ENCODE measurements at places on chromosomes 7 and 10. TPM values are rescaled to one million over a fixed set of nuclear protein-coding genes. Genes with fewer than 3 reads are reported as not detected.
A peak's percentile ranks its signal among the peaks of the same experiment; 100 is the strongest.

Gene GIMAP1
- 21.0 TPM for total RNA-seq

DNA sequence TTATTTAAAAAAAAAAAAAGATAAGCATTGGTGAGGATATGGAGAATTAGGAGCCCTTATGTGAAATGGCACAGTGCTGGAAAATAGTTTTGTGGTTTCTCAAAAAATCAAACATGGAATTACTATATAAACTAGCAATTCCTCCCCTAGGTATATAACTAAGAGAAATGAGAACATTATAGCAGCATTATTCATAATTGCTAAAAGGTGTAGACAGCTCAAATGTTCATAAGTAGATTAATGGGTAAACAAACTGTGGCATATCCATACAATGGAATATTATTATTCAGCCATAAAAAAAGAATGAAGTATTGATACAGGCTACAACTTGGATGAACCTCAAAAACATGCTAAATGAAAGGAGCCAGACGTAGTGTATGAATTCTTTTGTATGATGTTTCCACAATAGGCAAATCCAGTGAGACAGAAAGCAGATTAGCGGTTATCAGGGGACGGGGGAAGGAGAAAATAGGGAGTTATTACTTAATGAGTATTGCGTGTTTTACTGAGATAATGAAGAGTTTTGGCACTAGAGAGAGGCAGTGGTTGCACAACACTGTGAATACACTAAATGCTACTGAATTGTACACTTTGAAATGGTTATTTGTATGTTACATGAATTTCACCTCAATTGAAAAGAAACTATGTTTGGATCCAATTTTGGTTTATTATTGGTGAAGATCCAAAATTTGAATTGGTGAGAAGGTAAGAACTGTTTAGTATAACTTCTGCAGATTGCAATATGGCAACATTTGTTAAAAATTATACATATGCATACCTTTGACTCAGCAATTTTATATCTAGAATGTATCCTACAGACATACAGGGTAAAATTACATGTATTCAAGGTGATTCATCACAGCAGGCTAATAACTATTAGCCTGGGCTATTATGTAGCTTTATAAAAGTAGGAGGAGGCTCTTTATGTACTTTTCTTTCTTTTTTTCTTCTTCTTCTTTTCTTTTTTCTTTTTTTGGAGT is 69.7 kb downstream of the VCL start:
- no peak for DNase-seq
- H3K27ac ChIP-seq: no peak overlapping the region
- peaks cover 37% of the 10 kb centered on the region for H3K36me3 ChIP-seq
- H3K27me3 ChIP-seq: no peaks in the 10 kb centered on the region

Gene GNAT3
- total RNA-seq: not detected

DNA sequence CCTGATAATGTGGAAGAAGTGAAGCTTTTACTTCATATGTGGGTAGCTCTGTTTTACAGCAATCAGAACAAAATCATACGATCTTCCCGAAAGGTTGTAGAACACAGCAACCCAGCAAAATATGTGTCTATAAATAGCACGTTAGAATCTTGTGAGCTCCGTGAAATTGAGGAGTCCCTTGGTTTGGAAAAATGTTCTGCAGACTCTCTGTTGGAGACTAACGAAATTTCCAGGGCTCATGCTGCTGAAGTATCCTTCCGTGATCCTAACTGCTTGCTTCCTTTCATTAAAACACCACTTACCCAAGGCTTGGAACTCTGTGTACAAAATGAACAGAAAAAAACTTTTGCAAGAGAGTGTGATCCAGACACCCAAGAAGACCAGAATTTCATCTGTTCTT is 57.5 kb downstream of the TASOR2 start:
- H3K36me3 ChIP-seq: peaks cover 64% of the 10 kb centered on the region
- no peak for DNase-seq
- H3K27ac ChIP-seq: no peak overlapping the region
- no peak overlapping the region for H3K4me3 ChIP-seq

Gene C1GALT1
- 64.1 TPM for total RNA-seq

DNA sequence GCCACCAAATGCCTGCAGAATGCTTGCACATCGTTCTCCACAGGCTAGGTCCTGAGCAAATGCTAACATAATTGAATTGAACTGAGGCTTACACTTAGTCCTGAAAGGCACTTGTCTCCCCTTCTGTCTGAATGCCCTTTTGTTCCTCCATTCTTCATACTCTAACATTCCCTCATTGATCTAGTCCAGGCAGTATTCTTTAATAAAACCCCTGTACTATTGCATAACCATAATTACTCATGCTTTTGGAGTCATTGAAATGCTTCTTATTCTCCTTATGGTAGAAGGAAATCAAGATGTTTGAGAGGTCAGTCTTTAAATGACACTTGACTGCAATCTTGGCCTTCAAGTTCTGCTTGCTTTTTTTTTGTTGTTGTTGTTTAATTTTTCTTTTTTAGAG is 7.1 kb downstream of the PI4K2A start:
- no peak overlapping the region for H3K27ac ChIP-seq
- no peak for DNase-seq
- H3K4me3 ChIP-seq: no peak overlapping the region
- peaks cover 32% of the 10 kb centered on the region for H3K36me3 ChIP-seq
- H3K4me1 ChIP-seq: peaks cover 31% of the 10 kb centered on the region
- H3K27me3 ChIP-seq: no peaks in the 10 kb centered on the region

DNA sequence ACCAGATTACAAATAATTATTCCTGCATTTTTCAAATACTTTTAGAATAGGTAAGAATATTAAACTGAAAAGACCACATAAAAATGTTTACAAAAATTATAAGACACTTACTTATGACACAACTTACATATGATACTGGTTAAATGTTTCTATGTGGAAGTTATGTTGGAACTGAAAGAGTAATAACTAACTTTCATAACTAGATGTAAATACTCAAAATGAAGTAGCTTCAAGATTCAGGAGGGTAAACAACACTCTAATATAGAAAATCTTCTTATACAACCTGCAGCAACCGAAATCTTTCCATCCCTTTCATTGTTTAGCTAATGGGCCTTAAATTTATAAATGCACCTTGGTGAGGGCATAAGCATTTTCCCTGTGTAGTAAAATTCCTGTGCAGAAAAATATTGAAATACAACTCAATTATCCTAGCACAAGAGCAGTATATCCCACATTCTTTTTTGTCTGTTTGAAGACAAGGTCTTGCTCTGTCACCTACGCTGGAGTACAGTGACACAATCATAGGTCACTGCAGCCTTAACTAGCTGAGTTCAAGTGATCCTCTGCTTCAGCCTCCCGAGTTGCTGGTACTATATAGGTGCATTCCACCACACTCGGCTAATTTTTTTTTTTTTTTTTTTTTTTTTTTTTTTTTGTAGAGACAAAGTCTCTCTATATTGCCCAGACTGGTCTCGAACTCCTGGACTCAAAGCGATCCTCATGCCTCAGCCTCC is 14.8 kb upstream of the RNF148 start:
- DNase-seq: no peak
- no peaks in the 10 kb centered on the region for H3K4me1 ChIP-seq
- H3K27me3 ChIP-seq: no peaks in the 10 kb centered on the region
- H3K27ac ChIP-seq: no peak overlapping the region
- no peak overlapping the region for H3K4me3 ChIP-seq
- no peaks in the 10 kb centered on the region for H3K36me3 ChIP-seq

Gene PLXNA4
- 1.4 TPM for total RNA-seq

GRCh38 chr10:9035355-9035754 is 980.9 kb downstream of the GATA3 start:
- H3K4me1 ChIP-seq: no peaks in the 10 kb centered on the region
- DNase-seq: no peak
- H3K27me3 ChIP-seq: peaks cover 8% of the 10 kb centered on the region
- no peak overlapping the region for H3K4me3 ChIP-seq
- no peaks in the 10 kb centered on the region for H3K36me3 ChIP-seq

DNA sequence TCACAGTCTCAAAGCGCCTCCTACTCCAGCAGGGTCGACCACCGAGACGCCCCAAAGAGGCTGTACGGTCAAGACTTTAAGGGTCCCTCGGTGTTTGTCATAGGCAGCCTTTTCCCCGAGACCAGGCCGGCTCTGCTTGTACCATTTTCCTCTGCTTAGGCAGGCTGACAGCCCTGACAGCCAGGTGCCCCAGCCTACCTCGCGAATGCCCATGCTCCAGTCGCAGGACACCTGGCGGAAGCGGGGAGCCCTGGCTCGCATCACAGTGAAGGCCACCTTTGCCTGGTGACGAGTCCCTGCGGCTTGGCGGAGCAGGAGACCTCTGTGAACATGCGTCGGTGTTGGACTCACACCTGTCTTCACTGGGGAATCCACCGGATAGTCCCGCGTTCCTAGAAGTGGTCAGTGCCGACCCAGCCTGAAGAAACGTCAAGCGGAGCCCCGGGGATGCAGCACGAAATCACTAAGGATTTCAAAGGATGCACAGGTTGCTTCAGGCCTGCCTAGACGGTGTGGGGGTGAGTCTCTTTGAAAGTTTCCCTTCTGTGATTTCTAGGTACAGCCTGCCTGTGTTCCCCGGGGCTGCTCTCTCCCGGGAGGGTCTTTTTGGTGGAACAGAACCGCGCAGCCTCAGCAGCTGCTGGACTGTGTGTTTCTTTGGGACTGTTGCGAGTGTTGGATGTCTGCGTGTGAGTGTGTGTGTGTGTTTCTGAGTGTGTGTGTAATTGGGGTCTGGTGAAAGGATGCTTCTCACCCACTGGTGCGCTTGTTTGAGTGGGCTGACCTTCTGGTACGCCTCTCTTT is 30.5 kb upstream of the ZNF273 start:
- H3K36me3 ChIP-seq: no peaks in the 10 kb centered on the region
- DNase-seq: peak; percentile 9
- no peak overlapping the region for H3K27ac ChIP-seq
- no peaks in the 10 kb centered on the region for H3K27me3 ChIP-seq
- no peaks in the 10 kb centered on the region for H3K4me1 ChIP-seq
- no peak overlapping the region for H3K4me3 ChIP-seq

DNA sequence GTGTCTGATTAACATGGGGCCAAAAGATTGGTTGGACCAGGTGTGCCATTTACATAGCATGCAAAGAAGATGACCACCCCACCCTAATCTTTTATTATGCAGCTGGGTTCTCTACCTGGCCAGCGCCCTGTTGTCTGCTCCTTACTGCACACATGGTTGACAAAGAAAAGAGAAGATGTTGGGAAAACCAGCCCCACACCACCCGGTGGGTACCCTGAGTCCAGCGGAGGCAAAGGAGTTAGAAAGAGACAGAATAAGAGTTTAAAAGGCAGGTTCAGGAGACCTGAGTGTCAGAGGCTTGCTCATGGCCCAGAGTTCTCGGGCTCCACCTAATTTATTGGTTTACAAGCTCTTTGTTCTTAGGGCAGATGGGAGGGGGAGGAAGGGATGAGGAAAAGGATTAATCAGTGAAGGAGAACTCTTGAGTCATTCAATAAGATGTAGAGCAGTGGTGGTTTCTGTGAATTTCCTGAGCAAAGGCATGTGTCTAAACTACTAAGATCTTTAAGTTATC is 24.1 kb upstream of the ABCA13 start:
- H3K4me1 ChIP-seq: no peaks in the 10 kb centered on the region
- peaks cover 31% of the 10 kb centered on the region for H3K27me3 ChIP-seq
- H3K27ac ChIP-seq: no peak overlapping the region
- H3K4me3 ChIP-seq: no peak overlapping the region

Gene MSMB
- not detected for total RNA-seq

Gene SP8
- not detected for total RNA-seq

Gene SEMA3D
- total RNA-seq: not detected

DNA sequence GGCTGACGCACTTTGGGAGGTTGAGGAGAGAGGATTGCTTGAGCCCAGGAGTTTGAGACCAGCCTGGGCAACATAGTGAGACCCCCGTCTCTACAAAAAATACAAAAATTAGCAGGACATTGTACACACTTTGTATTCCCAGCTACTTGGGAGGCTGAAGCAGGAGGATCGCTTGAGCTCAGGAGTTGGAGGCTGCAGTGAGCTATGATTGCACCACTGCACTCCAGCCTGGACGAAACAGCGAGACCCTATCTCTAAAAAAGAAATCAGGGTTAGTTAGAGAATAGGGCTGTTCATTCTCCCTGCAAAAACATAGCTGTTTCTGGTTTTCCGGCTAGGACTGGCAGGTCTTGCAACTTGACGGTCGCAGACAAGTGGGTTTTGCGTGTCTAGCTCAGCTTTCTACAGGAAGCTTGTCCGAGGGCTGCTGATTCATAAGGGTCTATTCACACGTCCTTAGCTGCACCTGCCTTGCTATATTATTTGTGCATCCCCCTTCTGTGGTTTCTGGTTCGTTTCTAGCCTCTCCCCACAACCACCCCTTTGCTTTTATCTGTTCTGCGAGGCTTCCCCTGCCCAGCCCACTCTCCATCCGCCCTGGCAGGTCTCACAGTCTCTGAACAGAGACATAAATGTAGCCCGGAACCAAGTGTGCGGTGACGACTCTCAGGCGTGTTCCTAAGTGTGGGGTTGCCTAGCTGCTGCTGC is 10.7 kb downstream of the AMZ1 start:
- peak overlapping the region; percentile 50 for H3K4me3 ChIP-seq
- H3K36me3 ChIP-seq: no peaks in the 10 kb centered on the region
- peak; percentile 84 for DNase-seq
- H3K27me3 ChIP-seq: peaks cover 9% of the 10 kb centered on the region
- H3K27ac ChIP-seq: peak overlapping the region; percentile 75

- no peak overlapping the region for H3K27ac ChIP-seq
- H3K4me3 ChIP-seq: no peak overlapping the region
- H3K4me1 ChIP-seq: no peaks in the 10 kb centered on the region
- peaks cover 4% of the 10 kb centered on the region for H3K27me3 ChIP-seq
- DNase-seq: no peak
Measured at GRCh38 chr10:78188446-78188845, 154.8 kb downstream of the RPS24 start.

- no peak for DNase-seq
- H3K27ac ChIP-seq: no peak overlapping the region
- H3K4me3 ChIP-seq: no peak overlapping the region
- H3K36me3 ChIP-seq: no peaks in the 10 kb centered on the region
- no peaks in the 10 kb centered on the region for H3K4me1 ChIP-seq
- H3K27me3 ChIP-seq: no peaks in the 10 kb centered on the region
Measured at GRCh38 chr7:111802194-111802772, 240.0 kb upstream of the IMMP2L start.

DNA sequence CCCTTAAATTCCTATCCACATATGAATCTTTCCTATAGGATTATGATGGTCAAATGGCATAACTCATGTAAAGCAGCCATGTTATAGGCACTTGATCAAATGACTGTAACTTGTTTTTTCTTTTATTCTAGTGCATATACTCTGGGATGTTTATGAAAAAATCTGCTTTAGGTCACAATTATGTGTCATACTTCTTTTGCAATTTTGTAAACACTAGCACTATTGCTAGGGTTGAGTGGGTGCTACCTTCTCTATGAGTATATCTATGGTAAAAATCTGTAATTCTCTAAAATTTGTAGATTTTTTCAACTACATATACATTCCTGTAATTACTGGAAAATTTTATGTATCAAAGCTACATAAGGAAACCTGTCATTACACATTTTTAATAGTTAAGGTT is 50.0 kb downstream of the HGF start:
- no peak overlapping the region for H3K4me3 ChIP-seq
- H3K4me1 ChIP-seq: no peaks in the 10 kb centered on the region
- H3K27ac ChIP-seq: no peak overlapping the region
- H3K27me3 ChIP-seq: no peaks in the 10 kb centered on the region

DNA sequence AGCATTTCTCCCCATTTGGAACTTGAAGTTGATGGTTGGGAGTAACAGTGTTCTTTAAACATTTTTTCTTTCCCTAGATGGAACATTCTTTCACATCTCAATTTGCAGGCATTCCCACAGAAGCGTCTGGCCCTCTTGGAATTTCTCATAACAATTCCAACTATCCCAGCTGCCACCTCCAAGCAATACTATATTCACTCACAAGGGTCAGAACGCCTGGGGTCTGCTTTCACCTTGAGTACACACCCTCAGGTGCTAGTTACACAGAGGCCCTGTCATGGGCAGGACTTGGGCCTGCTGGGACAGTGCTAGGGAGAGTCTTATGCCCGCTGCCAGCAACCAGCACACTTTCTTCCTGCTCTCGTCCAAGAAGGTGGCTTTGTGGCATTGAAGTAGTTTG is 136.5 kb downstream of the JCAD start:
- peaks cover 20% of the 10 kb centered on the region for H3K27me3 ChIP-seq
- H3K4me1 ChIP-seq: no peaks in the 10 kb centered on the region
- no peaks in the 10 kb centered on the region for H3K36me3 ChIP-seq
- no peak overlapping the region for H3K27ac ChIP-seq

Measured in activated CD4-positive, alpha-beta memory T cell treated with anti-CD3 and anti-CD28 coated beads, Interleukin-2, amount 10 ng/mL, durations not matched to agents 7 days and 5 days (primary cell).